ENCODE measurements at places on chromosomes 4 and X.

- DNase-seq: no peak
These were observed 1.4 kb downstream of the AR start for GRCh38 chrX:67545036-67545821.

- no peak for DNase-seq
These were observed 891 bp downstream of the XK start for GRCh38 chrX:37686369-37686995.

DNA sequence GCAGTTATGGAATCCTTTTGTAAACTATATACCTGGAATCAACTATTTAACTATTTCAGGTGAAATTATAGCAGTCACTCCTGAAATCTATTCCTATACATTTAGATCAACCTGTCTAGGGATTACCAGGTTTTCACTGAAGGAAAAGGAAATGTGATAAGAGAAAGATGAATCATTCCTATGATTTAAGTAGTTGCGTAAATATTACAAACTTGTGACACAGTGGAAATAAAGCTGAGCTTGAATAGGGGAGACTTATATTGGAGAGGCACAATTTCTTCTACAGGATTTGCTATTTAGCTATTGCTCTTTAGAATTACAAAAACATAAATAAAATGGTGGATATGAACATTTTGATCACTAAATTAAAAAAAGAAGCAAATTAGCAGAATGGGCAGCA is 284.1 kb upstream of the EPHA5 start:
- no peak for DNase-seq

GRCh38 chr4:20276848-20277247 is 25.1 kb downstream of the SLIT2 start:
- no peak for DNase-seq

- DNase-seq: no peak
These were observed 5.6 kb upstream of the DLG3 start for GRCh38 chrX:70439016-70439415.

GRCh38 chr4:75844151-75844662 is 58.0 kb downstream of the PPEF2 start:
- no peak for DNase-seq

- no peak for DNase-seq
These were observed 117.9 kb downstream of the SH3RF1 start for GRCh38 chr4:169152899-169153298.

DNA sequence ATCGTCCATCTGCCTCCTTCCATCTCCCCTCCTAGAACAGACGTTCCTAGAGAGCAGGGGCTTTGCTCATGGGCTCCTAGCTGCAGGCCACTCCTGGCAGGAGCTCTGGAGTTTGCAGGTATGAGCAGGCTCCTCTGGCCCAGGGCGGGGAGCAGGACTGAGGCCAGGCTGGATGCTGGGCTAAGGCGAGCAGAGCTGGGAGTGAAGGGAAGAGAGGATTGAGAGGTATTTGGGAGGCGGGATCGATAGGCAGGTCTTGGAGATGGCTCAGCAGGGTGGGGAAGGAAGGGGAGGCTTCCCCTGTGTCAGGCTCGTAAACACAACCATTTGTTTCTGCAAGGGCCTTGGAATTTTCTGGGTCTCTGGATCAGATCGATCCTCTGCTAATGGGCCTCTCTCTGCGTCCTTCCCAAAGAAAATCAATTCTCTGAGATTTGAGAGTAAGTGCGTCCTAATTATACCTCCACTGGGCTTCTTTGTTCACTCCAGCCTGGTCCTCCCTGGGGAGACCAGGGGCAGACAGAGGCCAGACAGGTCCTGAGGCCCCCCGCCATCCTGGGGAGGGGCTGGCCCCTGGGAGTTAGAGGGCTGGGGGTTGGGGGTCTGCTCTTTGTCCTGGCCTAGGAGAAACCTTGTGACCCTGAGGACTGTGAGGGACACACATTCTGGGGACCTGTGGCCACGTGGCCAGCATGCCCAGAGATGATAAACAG is 94.8 kb upstream of the PSAPL1 start:
- no peak for DNase-seq

DNA sequence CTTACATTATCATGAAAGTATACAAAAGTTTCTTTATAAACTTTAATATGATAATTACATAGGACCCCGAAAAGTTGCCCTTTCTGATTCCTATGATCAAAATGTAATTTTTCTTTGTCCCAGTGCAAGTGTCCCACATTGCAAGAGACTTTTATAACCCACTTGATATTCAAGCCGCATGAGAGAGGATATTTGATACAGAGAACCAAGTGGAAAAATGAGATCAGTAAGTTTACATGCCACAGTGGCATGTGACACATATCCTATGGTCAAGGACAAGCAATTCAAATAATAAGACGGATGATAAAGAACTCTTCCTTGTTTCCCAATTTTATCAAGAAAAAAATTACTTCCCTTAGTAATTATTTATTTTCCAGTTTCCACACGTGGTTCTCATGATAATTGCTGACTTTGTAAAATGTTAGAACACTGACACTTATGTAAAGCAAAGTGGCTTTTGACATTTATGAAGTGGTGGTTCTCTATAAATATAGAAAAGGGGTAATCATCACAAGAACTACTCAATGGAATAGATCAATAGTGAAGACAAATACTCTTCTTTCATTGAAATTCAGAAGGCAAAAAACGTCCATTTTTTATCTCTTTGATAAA is 273.7 kb upstream of the NOCT start:
- no peak for DNase-seq

DNA sequence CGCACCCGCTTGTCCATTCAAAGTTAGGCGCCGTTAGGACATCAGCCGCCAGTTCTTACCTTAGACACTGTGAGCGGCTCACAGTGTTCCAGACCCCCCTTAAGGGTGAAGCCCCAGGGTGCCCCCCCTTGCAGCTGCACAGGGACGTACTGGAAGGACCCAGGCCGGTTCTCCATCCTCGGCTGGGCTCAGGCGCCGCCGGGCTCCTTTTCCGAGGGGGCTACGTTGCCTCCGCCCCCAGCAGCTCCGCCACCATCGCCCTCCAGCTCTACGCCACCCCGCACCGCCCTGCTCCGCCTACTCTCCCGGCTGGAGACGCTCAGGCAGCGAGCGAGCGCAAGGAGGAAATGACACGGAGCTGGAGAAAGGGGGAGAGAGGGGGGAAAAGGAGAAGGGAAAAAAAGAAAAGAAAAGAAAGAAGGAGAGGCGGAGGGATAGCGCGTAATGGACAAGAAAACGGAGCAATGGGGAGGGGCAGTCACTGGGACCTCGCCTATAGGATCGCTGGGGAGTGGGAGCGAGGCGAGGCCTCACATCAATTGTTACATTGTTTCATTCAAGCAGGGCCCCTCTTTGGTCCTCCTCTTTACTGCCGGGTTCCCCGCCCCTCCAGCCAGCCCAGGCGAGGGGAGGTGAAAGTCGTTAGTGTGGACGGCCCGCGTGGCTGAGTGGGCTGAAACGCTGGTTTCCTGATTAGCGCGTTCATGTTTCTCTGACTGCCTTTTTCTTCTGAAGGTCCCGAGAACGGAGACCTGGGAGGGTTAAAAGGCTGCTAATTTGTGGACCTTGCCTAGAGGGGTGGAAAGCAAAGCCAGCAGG is at the start of gene SHROOM4:
TSS of gene SHROOM4 (minus strand) at position 352 of the 819 bp plus-strand sequence. CDS start at position 176, 176 bp downstream.
- no peak for DNase-seq

DNA sequence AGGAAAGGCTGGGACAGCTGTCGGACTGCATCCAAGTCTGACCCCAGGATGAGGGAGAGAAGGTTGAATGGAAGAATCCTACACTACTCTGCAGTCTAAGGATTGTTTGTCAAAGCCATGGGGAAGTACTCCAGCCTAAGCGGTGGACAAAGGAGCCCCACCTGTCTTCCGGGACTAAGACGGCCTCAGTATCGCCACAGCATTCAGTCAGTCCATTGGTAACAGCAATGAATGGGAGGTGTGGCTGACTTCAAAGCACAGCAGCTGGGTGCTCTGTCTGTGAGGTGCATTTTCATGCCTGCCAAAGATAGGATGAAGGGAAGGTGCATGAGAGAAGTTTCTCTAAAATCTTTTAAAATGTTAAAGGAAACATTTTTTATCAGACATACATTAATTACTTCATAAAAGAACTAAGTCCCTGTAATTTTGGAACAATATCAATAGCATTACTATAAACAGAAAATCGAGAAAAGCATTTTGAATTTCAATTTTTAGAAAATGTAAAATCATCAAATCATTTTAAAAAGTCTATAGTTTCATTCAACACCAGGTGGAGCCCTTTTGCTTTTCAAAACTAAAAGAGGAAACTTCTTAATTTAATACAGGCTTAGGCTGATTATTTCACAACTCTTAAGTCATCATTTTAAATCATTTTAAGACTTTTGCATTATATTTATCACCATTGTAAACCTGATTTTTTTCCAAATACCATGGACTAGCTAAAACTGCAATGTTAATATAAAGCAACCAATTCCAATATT is 27.6 kb upstream of the INTU start:
- DNase-seq: no peak

DNA sequence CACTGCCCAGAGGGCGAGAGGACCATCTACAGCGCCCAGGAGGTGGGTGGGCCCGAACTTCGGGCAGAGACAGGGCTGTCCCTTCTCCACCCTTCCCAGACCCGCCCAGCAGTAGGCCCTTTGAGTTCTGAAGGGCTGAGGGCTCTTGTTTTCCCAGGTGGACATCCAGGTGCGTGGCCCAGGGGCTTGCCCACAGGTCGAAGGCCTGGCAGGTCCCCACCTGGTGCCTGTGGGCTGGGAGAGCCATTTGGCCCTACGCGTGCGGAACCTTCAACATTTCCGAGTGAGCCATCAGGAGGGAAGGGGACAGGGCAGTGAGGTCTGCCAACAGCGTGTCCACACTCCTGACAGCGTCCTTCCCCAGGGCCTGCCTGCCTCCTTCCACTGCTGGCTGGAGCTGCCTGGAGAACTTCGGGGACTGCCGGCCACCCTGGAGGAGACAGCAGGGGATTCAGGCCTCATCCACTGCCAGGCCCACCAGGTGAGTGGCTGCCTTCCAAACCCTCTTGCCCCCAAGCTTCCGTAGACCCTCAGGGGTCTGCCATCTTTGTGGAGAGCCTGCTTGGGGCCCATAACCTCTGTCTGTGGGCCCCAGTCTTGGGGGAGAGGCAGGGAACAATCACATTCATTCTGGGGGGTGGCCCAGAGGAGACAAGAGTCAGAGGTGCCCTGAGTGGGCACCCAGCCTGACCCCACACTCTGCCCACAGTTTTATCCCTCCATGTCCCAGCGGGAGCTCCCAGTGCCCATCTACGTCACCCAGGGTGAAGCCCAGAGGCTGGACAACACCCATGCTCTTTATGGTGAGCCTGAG is 6.8 kb downstream of the PLXNB3 start:
- no peak for DNase-seq

- DNase-seq: no peak
These were observed 567.4 kb upstream of the GALNT7 start for GRCh38 chr4:172601195-172601594.

DNA sequence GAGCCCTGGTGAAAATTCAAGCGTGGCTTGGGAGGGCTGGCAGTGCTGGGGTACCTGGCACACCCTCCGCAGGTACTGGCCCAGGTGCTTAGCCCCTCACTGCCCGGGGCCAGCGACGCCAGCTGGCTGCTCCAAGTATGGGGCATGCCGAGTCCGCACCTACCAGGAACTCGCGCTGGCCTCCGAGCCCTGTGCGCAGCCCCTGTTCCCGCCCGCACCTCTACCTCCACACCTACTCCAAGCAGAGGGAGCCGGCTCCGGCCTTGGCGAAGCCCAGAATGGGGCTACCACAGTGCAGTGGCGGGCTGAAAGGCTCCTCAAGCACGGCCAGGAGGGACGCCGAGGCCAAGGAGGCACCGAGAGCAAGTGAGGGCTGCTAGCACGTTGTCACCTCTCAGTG is 14.9 kb upstream of the DHX15 start:
- DNase-seq: no peak

DNA sequence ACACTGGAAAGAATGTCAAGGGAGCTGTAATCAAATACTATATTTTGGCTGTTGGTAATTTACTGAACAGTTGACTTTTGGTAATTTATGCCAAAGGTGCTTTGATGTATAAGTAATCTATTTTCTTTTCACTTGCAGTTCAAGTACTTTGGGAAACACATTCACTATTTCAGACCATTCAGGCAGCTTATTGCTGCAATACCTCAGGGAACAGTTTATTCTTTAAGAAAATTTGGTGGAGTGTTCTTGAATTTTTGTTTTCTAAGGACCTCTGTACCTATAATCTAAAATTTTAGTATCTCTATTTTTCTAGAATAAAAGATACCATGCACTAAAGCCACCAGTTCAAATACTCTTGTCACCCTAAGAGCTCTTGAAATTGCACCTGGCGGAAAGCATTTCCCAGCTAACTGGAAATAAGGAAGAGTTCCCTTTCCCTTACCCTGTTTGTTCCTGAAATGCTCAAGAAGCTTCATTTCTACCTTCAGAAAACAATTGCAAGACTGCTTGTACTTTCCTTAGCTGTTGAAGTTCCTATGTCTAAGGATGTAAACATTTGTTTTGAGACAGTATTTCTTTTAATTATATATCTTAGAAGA is 633.5 kb upstream of the FAT1 start:
- DNase-seq: no peak

DNA sequence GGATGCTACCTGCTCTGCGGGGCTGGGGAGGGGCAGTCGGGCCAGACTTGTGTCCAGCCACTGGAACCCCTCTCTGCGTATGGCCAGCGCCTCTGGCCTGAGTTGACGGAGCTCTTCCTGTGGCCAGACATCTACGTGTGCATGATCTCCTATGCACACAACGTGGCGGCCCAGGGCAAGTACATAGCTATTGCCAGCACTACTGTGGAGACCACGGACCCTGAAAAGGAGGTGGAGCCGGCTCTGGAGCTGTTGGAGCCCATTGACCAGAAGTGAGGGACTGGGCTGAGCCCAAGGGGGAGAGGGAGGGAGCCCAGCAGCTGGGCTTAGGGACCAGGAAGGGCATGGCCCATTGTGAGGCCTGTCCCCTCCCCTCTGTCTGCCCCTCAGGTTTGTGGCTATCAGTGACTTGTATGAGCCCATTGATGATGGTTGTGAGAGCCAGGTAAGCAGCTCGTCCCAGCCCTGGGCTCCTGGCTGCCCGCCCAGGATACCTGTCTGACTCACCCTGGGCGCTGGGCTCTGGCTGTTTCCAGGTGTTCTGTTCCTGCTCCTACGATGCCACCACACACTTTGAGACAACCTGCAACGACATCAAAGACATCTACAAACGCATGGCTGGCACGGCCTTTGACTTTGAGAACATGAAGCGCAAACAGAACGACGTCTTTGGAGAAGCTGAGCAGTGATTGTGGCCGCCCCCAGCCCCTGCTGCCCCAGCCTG is 1.8 kb upstream of the FAM50A start:
- no peak for DNase-seq

- no peak for DNase-seq
These were observed 66.4 kb upstream of the ATP6AP2 start for GRCh38 chrX:40514376-40514775.
